ENCODE measurements at places on chromosomes 7 and 10. TPM values are rescaled to one million over a fixed set of nuclear protein-coding genes. Genes with fewer than 3 reads are reported as not detected.

The FGFBP3 gene
- 0.66 TPM for total RNA-seq

The PKD2L1 gene
- total RNA-seq: under 0.01 TPM

The TSPAN33 gene
- 0.11 TPM for total RNA-seq

The UCMA gene
- total RNA-seq: not detected

The COL28A1 gene
- total RNA-seq: 0.55 TPM

The SEMA3D gene
- total RNA-seq: 13.4 TPM

The FAM237B gene
- total RNA-seq: 0.22 TPM

All from uterine smooth muscle cell (primary cell).